ENCODE measurements at places on chromosomes 11 and 22.
A peak's percentile ranks its signal among the peaks of the same experiment; 100 is the strongest.

DNA sequence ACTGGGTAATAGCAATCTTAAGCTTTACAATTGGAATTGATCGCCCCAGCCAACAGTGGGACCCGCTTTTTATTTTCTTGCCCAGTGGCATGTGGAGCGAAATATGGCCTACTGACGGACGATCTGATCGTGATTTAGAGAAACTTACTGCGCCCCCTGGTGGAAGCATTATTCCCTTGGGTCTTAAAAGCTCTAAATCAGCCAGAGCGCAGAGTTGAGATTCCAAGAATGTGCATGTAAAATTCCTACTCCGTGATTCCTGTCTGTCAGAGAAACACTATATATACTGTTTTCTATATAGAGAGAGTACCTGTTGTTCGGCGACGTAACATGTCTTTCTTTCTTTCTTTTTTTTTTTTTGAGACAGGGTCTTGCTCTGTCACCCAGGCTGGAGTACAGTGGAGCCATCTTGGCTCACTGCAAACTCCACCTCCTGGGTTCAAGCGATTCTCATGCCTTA, 3.7 kb upstream of the DPF2 start:
- peak; percentile 86 for DNase-seq

- DNase-seq, result no peak
Measured at GRCh38 chr11:5280582-5281102, 10.9 kb upstream of the HBE1 start.

DNA sequence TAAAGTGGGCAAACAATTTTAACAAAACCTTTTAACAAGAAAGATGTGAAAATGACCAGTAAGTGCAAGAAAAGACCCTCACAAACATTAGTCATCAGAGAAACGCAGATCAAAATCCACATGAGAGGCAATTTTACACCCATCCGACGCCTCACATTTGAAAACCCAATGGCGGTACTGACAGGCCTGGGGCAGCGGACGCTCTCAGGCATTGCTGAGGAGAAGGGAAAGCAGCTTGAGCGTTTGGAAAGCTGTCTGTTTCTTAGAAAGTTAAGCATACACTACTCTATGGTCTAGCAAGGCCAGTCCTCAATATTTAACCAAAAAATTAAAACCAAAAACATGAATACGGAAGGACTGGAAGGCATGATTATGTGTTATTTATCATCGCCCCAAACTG, 2.0 kb upstream of the KRTAP5-8 start:
- DNase-seq, result no peak

- no peak for DNase-seq
Measured at GRCh38 chr22:35204807-35205775, 52.2 kb upstream of the HMGXB4 start.

- DNase-seq, result peak; percentile 69
Measured at GRCh38 chr11:129440028-129440713, 64.5 kb downstream of the BARX2 start.
